ENCODE measurements at places on chromosomes 11 and 22.
A peak's percentile ranks its signal among the peaks of the same experiment; 100 is the strongest.

- H3K4me3 ChIP-seq, result no peak overlapping the region
- DNase-seq, result no peak
- no peaks in the 10 kb centered on the region for H3K4me1 ChIP-seq
- no peaks in the 10 kb centered on the region for H3K27me3 ChIP-seq
Observed at GRCh38 chr11:125939081-125939521, 6.7 kb upstream of the VSIG10L2 start.

DNA sequence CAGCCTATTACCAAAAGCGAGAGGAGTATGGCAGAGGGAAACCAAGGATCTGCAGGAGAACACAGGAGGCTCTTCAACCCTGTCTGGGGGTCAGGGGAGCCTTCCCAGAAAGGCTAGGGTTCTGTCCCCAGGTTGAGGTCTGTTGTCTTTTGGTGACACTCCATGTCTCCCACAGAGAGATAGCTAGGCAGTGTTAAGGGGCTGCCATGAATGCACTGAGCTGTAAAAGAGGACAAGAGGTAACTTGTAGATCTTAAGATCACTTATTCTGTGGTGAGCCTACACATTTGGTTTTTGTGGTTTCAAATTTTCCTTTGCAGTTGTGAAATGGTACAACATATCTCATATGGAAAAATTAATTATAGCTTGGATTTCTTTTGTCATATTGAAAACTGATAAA, 6.0 kb upstream of the ACER3 start:
- H3K4me3 ChIP-seq, result no peak overlapping the region
- H3K36me3 ChIP-seq, result no peaks in the 10 kb centered on the region
- no peak for DNase-seq
- H3K27me3 ChIP-seq, result no peaks in the 10 kb centered on the region

DNA sequence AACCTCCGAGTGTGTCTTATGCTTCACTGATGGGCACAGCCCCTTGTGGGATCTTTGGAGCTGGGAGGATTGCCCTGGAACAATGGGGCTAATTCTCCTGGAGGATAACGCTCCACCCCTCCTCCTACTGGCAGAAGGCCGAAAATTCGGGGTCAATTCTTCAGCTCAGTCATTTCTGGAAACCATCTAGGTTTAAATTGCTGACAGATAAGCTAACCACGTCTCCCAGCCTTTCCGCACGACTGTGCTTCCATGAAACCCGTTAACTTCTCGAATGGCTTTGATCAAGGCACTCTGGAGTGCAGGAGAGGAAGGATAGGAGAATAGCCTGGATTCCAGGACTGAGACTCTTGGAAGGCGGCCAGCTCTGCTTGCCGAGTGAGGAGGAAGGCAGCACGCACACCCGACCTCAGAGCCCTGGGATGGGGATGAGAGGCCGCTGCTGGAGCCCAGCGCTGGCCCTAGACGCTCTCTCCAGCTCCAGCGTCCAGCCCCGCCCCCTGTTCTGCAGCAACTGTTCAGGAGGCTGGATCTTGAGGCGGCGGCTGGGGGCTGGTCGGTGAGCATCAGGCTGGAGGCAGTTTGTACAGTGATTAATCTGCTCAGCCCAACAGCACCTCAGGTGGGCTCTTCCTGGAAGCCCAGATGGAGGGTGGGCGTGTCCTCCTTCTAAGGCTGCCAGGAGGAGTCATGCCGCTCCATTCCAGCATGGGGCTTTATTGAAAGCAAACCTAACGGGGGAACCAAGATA, 176.7 kb upstream of the NCAM1 start:
- no peak overlapping the region for H3K27ac ChIP-seq
- no peaks in the 10 kb centered on the region for H3K4me1 ChIP-seq
- DNase-seq, result no peak
- H3K27me3 ChIP-seq, result no peaks in the 10 kb centered on the region

DNA sequence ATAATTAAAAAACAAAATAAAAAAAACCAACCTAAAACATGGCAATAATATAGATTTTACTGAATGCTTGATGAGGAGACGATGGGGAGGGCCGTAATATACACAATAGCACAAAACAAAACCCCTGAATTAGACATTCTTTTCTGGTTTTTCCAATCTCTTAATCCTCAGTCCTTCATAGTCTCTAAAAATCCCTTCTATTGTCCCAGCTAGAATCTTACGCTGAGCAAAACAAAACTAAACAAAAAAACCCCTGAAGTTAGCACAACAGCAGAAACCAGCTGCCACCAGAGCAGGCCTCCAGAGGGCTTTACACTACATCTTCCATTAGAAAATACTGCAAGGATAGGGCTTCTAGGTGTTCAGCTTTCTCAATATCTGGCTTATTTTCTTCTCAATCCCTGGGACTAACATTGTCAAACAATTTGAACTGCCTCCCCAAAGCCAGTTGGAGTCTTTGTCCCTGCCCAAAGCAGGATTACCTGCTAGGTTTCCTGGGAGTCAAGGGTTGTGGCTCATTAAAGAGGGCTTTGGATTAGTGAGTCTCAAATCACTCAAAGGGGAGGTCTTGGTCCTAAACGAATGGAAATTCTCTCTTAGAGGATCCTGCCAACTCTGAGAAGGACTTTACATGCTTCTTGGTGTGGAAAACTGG, 2.1 kb upstream of the RNF26 start:
- H3K27me3 ChIP-seq, result no peaks in the 10 kb centered on the region
- H3K4me3 ChIP-seq, result no peak overlapping the region
- no peak overlapping the region for H3K27ac ChIP-seq
- no peaks in the 10 kb centered on the region for H3K36me3 ChIP-seq

DNA sequence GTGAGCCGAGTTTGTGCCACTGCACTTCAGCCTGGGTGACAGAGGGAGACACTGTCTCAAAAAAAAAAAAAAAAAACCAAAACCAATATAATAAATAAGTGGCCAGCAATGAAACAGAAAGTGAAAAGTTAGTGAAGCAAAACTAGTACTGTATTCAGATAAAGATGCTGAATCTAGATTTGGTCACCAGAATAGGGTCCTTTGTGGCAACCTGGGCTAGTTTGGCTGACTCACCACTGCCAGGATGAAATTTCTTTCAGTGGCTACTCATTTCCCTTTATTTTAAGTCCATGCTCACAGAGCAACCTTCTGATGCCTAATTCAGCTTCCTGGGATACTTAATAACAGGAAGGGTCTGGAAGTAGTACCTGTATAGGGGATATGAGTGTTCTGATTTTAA, 26.0 kb downstream of the LIMK2 start:
- peaks cover 3% of the 10 kb centered on the region for H3K36me3 ChIP-seq
- peaks cover 16% of the 10 kb centered on the region for H3K4me1 ChIP-seq
- no peak overlapping the region for H3K4me3 ChIP-seq

DNA sequence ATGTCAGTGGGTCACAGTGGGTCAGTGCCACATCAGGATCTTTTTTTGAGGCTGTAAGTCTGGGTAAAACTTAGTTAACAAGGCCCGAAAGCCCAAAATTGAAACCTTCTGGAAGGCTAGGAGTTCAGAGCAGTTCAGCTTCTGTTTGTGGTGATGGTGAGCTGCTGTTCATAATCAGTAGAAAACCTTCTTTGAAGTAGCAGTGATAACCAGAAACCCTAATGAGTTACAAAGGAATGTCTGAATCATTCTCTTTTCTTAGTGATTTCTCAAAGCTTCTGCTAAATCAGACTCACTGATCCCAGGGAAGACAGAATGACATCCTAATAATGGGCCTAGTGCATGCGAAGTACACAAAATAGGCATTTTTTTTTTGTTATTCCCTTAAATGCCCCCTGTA, 124.7 kb downstream of the PARVA start:
- DNase-seq, result no peak
- H3K36me3 ChIP-seq, result peaks cover 2% of the 10 kb centered on the region
- no peak overlapping the region for H3K4me3 ChIP-seq
- no peaks in the 10 kb centered on the region for H3K27me3 ChIP-seq
- no peak overlapping the region for H3K27ac ChIP-seq

GRCh38 chr11:59259867-59260475, 47.2 kb upstream of the MPEG1 start:
- H3K36me3 ChIP-seq, result no peaks in the 10 kb centered on the region
- no peaks in the 10 kb centered on the region for H3K4me1 ChIP-seq
- H3K27me3 ChIP-seq, result no peaks in the 10 kb centered on the region

DNA sequence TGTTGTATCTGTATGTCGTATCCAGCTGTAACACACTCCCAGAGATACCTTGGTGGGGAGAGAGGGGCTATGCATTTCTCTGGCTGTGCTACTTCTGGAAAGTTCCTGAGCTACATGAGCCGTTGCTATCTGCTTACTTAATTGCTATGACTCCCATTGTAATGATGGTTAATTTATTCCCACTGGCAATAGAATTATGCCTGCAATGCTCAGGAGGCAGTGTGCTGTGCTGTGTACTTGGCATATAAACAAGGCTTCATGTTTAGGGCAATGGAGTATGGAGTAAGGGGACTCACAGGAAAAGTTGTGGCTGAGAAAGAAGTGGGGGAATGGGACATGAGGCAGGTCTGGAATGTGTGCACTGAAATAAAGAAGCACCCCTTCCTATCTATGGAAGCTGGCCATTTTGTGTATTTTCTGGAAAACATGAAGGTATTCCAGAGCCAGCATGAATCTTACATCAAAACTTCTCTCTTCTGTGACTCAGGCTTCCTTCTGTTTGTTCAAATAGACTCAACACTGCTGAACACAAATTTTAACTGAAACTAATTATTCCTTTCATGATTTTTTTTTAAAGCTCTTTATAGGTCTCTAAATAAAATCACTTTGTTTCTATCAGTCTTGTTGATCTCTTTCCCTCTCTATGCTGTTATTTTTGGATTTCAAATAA, 40.6 kb downstream of the CD44 start:
- H3K4me3 ChIP-seq, result no peak overlapping the region
- no peaks in the 10 kb centered on the region for H3K27me3 ChIP-seq
- no peak for DNase-seq
- H3K36me3 ChIP-seq, result peaks cover 6% of the 10 kb centered on the region
- no peaks in the 10 kb centered on the region for H3K4me1 ChIP-seq

DNA sequence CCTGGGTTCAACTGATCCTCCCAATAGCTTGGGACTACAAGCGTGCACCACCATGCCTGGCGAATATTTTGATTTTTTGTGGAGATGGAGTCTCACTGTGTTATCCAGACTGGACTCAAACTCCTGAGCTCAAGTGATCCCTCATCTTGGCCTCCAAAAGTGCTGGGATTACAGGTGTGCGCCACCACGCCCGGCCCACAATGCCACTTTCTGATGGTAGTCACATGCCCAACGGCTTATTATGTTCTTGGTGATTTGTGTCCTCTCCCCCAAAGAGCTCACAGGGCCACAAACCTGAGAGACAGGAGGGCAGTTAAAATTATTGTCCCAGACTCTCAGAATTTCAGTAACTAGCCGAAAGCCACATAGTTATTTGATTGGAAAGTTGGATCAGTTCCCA, 9.6 kb downstream of the GRIK4 start:
- H3K4me3 ChIP-seq, result no peak overlapping the region
- no peaks in the 10 kb centered on the region for H3K36me3 ChIP-seq
- no peaks in the 10 kb centered on the region for H3K4me1 ChIP-seq
- no peaks in the 10 kb centered on the region for H3K27me3 ChIP-seq
- H3K27ac ChIP-seq, result no peak overlapping the region
- DNase-seq, result no peak

- H3K36me3 ChIP-seq, result no peaks in the 10 kb centered on the region
- no peak overlapping the region for H3K4me3 ChIP-seq
- H3K27me3 ChIP-seq, result peaks cover 2% of the 10 kb centered on the region
- H3K4me1 ChIP-seq, result no peaks in the 10 kb centered on the region
Observed at GRCh38 chr11:7347611-7348431, 96.1 kb downstream of the SYT9 start.

DNA sequence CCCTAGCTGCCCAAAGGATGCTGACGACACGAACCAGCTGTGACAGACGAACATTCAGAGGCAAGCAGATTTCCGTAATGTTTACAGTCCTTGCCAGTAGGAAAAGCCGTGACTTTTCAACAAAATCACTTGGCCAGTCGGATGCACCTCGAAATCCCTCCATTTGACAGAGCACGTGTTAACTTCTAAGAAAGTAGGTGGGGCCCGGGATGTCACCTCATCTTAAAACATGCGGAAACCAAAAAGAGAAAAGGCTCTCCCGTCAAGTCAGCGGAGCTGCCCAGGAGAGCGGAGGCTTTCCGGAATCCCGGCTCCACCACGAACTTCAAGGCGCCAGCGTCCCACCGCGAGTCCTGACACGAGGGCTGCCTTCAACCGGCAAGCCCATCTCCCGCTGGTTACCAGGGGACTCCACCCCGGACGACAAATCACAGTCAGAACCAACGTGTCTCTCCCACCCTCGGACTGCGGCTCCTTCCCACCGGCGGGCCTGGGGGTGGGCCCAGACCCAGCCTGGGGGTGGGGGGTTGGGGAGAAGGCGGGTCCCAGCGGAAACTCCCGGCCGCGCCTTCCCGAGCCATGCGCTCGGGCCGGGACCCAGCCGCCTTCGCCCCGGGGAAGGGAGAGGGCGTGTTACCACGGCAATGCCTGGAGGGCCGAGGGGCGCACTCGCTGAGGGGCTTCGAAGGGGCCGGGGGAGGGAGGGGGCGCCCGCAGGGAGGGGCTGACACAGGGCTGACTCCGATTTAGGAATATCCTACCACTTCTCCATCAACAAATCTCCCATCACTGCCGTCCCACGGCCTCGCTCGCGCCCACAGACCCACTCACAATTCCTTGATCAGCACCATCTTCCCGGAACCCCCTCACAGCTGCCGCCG, 475 bp downstream of the PITPNB start:
- H3K27me3 ChIP-seq, result no peaks in the 10 kb centered on the region
- H3K27ac ChIP-seq, result peak overlapping the region; percentile 89
- H3K4me1 ChIP-seq, result peaks cover 24% of the 10 kb centered on the region
- DNase-seq, result peak; percentile 31
- peak overlapping the region; percentile 84 for H3K4me3 ChIP-seq

DNA sequence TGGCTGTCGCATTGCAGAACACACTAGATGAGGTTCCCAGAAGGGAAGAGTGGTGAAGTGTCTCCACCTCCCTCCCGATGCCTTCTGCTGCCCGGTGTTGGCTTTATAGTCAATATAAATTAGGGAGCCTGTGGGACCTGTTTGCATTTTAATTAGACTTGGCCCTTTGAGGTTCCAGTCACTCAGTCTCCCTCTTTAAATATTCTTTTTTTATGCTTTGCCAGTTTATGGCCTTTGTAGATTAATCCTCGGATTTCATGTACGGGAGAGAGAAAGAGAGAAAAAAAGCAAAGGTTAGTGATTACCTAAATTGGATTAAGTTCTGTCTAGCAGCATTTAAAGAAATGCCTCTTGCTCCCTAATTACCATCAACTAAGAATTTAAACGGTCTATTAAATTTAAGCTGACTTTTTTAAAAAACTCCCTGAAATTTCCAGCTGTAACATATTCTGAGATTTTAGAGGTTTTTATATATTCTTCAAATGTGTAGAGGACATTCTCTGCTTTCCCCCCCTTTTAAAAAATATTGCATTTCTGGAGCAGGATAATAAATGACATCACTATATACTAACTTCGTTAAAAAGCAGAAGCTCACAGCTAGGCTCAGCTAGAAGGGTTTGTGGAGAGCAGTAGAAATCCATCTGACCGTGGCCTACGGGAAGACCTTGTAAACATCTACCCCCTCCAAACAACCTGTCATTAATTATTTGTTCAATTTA, 84.4 kb downstream of the PRR5L start:
- DNase-seq, result no peak
- H3K4me3 ChIP-seq, result no peak overlapping the region
- no peaks in the 10 kb centered on the region for H3K27me3 ChIP-seq
- H3K4me1 ChIP-seq, result peaks cover 5% of the 10 kb centered on the region
- peaks cover 2% of the 10 kb centered on the region for H3K36me3 ChIP-seq

Measured in small intestine (tissue), 16 donors.